ENCODE measurements at places on chromosomes 4 and X.

DNA sequence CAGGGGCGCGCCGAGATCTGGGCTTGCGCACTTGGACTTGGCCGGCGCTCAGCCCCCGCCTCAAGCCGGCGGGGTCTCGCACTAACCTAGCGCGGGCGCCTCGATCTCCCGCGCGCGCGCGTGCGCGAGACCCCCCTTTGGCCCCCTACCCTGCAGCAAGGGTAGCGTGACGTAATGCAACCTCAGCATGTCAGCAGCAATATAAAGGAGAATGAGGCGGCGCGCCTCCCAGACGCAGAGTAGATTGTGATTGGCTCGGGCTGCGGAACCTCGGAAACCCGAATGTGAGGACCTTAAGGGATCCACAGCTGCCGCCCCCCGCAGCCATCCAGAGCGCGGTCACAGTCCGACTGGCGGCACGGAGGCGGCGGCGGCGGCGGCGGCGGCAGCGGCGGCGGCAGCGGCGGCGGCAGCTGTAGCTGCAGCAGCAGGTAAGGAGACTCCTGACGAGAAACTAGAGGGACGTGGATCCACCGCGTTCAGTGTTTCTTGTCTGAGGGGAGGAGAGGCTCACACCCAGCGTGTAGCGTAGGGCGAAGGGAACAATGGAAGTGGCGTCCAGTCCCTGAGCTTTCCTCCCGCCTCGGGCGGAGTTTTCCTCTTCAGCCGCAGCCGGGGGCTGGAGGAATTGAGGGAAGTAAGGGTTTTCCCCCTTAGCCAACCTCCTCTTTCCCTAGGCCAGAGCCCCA is at the start of the genes SATL1 and ZNF711:
Gene SATL1 (minus strand): TSS at position 19 of the 689 bp plus-strand sequence. CDS start 134,811 bp downstream, outside the sequence.
Gene ZNF711 (plus strand): TSS at position 231 of the 689 bp plus-strand sequence. CDS start 3,582 bp downstream, outside the sequence.
- peak; percentile 69 for DNase-seq

- DNase-seq = peak; percentile 59
Observed at GRCh38 chr4:157221895-157222770, 1.6 kb downstream of the GRIA2 start.

- peak; percentile 96 for DNase-seq
Observed at GRCh38 chrX:30652527-30653414, 452 bp upstream of the GK start.

DNA sequence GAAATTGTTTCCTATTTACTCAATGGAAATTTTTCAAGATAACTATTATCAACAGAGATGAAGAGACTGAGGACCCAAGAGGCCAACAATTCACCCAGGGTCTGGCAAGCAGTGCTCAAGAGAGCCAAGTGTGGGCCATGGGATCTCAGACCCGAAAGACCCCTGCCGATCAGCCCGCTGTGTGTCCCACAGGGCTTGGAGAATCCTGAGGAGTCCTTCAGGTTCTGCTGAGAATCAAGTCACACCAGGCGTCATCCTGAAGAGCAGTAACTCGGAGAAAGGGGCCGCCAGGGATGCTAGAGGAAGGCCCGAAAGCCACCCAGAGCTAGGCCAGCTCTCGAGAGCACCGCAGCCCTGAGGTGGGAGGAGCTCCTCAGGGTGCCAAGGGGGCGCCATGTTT is 48.7 kb downstream of the FGFRL1 start:
- DNase-seq = no peak

GRCh38 chr4:7487998-7488671 is 53.4 kb upstream of the PSAPL1 start:
- no peak for DNase-seq

DNA sequence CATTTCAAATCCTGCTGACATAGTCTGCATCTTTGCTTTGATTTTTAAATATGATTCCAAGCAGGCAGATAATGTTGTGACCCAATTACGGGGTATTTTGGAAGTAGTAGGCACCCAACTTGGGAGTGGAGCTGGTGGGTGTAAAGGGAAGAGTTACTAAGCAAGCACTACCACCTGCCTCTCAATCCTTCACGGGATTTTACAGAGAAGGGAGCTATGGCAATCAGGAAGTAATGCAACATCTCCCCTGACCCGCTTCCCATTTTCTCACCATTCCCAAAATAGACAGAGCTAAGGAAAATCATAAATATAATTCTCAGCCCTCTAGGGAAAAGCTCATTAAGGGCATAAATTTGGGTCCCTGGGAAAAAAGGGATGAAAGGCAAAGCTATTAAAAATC is 9.2 kb downstream of the APBB2 start:
- no peak for DNase-seq

GRCh38 chr4:25370242-25370641 is 6.8 kb upstream of the ANAPC4 start:
- no peak for DNase-seq

- DNase-seq = no peak
Observed at GRCh38 chrX:11363069-11363594, 69.9 kb downstream of the AMELX start.

GRCh38 chr4:109846395-109847098 is 1.4 kb upstream of the LRIT3 start:
- DNase-seq = peak; percentile 12

GRCh38 chr4:183987987-183988392 is 82.9 kb downstream of the STOX2 start:
- DNase-seq = peak; percentile 95

GRCh38 chrX:113529426-113530013 is 688.9 kb upstream of the AMOT start:
- no peak for DNase-seq

GRCh38 chrX:111124418-111124817 is 28.4 kb downstream of the PAK3 start:
- no peak for DNase-seq

DNA sequence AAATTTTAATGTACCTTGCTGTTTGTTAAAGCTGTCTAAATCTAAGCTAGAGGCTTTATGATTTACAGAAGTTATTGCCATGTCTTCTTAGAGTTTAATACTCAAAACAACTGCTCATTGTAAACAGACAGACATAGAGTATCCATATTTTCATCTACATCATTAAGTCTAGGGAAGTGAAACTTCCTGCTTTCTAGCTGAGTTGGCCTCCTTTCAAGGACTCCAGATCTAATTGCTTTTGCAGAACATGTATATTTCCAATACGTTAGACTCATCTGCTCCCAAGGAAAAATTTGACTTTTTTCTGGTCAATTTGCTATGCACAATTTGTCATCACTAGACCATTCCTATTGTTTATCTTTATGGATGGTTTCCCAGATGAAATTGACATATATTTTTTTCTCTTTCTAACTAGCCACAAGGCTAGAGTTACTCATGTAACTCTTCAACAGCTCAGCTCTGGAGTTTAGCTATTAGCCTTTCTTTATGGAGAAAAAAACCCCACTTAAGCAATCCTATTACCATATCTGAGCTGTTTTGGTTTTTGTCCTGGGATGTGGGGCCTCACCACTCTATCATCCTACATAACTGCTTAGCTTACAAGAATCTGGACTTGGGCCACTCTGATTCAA is 122.9 kb downstream of the PPA2 start:
- no peak for DNase-seq

DNA sequence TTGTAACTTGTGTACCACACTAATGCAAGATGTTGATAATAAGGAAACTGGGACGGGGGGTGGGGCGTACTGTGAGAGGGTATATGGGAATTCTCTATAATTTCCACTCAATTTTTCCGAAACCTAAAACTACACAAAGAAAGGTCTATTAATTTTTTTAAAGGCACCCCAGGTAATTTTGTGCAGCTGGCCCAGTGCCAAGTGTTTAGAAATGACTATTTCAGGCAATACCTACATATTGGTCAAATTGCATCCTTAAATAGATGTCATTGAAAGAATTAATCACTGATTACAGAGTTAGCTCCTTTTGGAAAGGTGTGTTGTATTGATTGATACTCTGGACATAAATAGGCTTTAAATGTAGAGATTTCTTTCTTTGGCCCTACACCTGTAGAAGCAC is 10.1 kb upstream of the MTMR1 start:
- no peak for DNase-seq

DNA sequence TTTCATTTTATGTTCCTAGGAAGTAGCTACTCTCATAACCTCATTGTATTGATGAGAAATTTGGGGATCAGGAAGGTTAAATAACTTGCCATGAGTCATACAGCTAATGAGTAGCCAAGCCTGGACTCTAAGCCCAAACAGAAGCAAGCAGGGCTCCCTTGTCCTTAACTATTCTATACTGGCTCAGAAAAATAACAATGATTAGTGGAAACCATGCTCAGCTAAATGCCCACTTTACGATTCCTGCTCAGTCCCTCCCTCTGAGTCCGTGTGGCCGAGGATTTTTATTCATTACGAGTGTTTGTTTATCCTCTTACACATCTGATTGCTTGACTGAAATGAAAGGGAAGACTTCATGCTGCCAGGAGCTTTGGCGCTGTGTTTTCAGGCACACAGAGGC is 100.9 kb downstream of the SLC34A2 start:
- DNase-seq = no peak

GRCh38 chr4:15779809-15780208 is 1.7 kb downstream of the CD38 start:
- no peak for DNase-seq

DNA sequence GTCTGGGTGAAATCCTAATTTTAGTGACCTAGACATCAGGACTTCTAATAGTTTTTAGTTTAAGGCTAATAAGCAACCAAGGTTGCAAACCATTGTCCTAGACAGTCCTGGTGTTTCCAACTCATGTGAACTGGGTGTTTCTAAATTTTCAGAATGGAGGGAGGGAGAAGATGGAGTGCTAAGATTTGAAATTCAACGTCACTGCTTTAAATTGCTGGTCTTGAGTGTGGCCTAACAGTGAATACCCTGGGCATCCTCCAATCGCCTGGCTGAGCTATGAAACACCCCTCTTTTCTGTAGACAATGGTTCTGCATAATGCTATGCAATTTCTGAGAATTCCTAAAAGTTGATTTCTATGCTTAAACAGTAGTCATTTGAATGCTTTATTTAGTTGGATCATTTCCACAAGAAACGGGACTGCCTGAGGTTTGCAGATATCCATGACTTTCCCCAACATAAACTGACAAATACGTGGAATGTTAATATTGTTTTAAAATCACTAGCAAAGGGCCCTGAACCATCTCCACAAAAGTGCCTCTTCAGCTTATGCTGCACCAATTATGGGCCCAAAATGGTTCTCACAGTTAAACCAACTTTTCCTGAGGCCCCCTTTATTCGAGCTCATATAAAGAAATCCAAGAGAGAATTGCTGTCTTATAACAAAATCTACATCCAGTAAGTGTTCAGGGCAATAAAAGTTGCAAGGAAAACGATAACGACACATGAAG is 1.1 kb downstream of the FBXL5 start:
- DNase-seq = peak; percentile 29

- no peak for DNase-seq
Observed at GRCh38 chr4:104531390-104531789, 36.7 kb upstream of the CXXC4 start.

GRCh38 chr4:71685975-71686374 is 97.9 kb downstream of the GC start:
- no peak for DNase-seq

- no peak for DNase-seq
Observed at GRCh38 chr4:121707344-121707743, 10.6 kb upstream of the ANXA5 start.

GRCh38 chr4:127224556-127224955 is 408.2 kb upstream of the INTU start:
- DNase-seq = no peak

DNA sequence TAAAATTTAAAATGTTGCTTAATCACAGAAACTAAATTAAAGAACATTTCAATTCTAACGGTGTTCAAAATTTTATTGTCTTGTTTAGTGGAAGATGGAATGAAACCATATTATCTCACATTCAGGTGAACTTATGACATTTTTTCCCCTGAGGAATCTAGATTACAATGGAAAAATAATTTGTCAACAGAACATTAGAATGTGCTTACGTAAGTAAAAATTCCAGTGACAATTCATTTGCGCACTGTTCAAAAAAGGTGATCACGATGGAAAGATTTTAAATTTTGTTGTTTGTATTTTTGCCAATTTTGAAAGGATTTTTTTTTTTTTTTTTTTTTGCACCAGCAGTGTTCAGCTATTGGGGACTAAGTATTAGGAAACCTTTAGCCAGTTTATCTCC is 23.3 kb upstream of the SORBS2 start:
- no peak for DNase-seq

- no peak for DNase-seq
Observed at GRCh38 chr4:146343199-146343598, 128.9 kb downstream of the REELD1 start.

DNA sequence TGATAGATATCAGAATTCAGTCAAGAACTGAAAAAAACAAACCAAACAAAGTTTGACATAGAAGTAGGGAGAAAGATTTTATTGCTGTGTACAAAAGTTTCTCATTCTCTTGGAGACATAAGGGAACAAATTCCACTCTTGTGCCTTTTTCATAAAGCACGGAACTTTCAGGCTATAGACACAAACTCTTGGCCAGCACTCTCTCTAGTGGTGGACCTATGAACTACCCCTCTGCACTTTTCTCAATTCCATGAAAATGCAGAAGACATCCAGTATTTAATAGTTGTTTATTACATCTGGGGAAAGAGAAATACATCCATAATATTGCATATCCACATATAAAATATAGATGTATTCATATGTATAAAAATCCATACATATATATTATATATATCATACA is 291.6 kb upstream of the HS3ST1 start:
- DNase-seq = peak; percentile 84

DNA sequence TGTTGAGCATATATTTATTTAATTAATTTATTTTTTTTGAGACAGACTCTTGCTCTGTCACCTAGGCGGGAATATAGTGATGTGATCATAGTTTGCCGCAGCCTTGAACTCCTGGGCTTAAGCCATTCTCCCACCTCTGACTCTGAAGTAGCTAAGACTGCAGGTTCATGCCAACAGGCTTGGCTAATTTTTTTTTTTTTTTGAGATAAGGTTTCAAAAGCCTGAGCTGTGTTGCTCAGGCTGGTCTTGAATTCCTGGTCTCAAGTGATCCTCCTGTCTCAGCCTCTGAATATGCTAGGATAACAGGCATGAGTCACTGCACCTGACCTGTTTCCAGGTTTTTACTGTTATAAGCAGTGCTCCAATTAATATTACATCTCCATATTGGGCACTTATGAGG is 4.8 kb downstream of the ADD1 start:
- DNase-seq = peak; percentile 49

- no peak for DNase-seq
Observed at GRCh38 chr4:152805818-152806217, 26.1 kb downstream of the ARFIP1 start.

- DNase-seq = no peak
Observed at GRCh38 chr4:40157436-40157835, 39.4 kb upstream of the RHOH start.

DNA sequence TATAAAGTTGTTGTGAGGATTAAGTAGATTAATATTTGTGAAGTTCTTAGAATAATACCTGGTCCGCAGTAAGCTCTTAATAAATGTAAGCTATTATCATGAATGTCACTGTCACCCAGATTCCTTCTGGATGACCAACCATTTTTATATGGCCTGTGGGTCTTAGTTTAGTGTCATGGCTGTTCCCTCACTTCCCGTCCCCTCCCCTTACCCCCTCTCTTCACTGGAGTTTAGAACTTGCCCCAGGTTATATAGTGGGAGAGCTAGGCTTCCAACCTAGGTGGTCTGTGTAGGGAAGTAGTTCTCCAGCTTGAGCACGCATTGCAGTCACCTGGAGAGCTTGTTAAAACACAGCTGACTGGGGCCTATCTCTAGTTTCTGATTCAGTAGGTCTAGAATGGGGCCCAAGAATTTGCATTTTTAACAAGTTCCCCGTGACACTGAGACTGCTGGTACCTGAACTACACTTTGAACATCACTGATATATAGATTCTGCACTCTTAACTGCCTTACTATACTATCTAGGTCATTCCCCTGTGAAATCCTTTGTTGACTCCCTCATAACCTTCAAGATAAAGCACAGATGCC is 66.9 kb upstream of the PLAC1 start:
- no peak for DNase-seq

All from DMS53 (cell line).